Endothelial cell (in vitro differentiated cells): ENCODE measurements at places on chromosomes 2 and 18. TPM values are rescaled to one million over a fixed set of nuclear protein-coding genes. Genes with fewer than 3 reads are reported as not detected.

- H3K4me3 ChIP-seq, result peak overlapping the region; percentile 99
- no peak overlapping the region for H3K27ac ChIP-seq
- H3K4me1 ChIP-seq, result peaks cover 28% of the 10 kb centered on the region
- peaks cover 8% of the 10 kb centered on the region for H3K27me3 ChIP-seq
Observed at GRCh38 chr2:14634182-14634488, 1.6 kb downstream of the LRATD1 start.

DNA sequence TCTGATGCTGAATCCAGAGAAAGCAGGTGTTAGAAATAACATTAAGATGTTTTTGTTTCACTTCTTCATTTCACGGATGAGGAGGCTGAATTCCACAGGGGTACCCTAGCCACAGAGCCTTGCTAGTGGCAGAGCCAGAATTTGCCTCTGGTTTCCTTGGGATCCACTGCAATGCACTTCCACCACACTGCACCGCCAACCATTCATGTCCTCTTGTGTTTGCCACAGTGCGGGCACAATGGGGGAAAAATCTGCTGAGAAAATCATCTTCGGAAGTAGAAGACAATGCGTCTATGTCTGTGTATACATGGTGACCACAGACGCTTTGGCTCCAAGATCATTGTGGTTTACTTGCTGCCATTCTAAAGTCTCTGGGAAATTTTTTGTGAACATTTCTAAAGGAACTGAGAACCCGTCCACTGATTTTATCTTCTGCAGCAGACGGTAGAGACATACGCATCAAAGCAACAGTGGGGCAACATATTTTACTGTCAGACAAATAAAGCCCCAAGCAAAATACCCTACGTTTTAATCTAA lies 14.9 kb downstream of the ICOS start:
- H3K4me3 ChIP-seq, result no peak overlapping the region
- DNase-seq, result no peak
- H3K4me1 ChIP-seq, result peaks cover 2% of the 10 kb centered on the region
- H3K27me3 ChIP-seq, result no peaks in the 10 kb centered on the region
- H3K27ac ChIP-seq, result no peak overlapping the region

DNA sequence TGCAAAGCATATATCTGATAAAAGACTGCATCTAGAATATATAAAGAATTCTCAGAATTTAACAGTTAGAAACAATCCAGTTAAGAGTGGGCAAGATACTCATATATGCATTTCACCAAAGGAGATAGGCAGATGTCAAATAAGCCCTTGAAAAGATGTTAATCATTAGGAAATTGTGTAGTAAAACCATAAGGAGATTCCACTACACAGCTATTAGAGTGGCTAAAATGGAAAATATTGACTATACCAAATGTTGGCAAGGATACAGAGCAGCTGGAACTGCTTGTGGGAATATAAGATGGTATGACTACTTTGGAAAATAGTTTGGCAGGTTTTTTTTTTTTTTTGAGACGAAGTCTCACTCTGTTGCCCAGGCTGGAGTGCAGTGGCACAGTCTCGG lies 59.5 kb downstream of the CAB39 start:
- no peak overlapping the region for H3K4me3 ChIP-seq
- H3K4me1 ChIP-seq, result peaks cover 4% of the 10 kb centered on the region
- no peak for DNase-seq

GRCh38 chr2:190301032-190301431 lies 18.6 kb downstream of the HIBCH start:
- peak overlapping the region; percentile 77 for H3K27ac ChIP-seq
- peaks cover 24% of the 10 kb centered on the region for H3K4me1 ChIP-seq
- peaks cover 6% of the 10 kb centered on the region for H3K27me3 ChIP-seq
- no peak for DNase-seq

- H3K27me3 ChIP-seq, result peaks cover 1% of the 10 kb centered on the region
- H3K4me1 ChIP-seq, result peaks cover 8% of the 10 kb centered on the region
- peaks cover 11% of the 10 kb centered on the region for H3K36me3 ChIP-seq
- no peak overlapping the region for H3K4me3 ChIP-seq
- DNase-seq, result no peak
Observed at GRCh38 chr2:222941510-222942032, 80.7 kb downstream of the ACSL3 start.

GRCh38 chr2:186058614-186059013 lies 320.0 kb downstream of the FSIP2 start:
- no peak overlapping the region for H3K4me3 ChIP-seq
- H3K36me3 ChIP-seq, result no peaks in the 10 kb centered on the region
- no peaks in the 10 kb centered on the region for H3K27me3 ChIP-seq
- DNase-seq, result no peak
- H3K27ac ChIP-seq, result no peak overlapping the region

- peak; percentile 59 for DNase-seq
- peaks cover 6% of the 10 kb centered on the region for H3K27me3 ChIP-seq
- peaks cover 13% of the 10 kb centered on the region for H3K36me3 ChIP-seq
- H3K27ac ChIP-seq, result no peak overlapping the region
Observed at GRCh38 chr18:13629841-13630715, 96.3 kb downstream of the FAM210A start.

DNA sequence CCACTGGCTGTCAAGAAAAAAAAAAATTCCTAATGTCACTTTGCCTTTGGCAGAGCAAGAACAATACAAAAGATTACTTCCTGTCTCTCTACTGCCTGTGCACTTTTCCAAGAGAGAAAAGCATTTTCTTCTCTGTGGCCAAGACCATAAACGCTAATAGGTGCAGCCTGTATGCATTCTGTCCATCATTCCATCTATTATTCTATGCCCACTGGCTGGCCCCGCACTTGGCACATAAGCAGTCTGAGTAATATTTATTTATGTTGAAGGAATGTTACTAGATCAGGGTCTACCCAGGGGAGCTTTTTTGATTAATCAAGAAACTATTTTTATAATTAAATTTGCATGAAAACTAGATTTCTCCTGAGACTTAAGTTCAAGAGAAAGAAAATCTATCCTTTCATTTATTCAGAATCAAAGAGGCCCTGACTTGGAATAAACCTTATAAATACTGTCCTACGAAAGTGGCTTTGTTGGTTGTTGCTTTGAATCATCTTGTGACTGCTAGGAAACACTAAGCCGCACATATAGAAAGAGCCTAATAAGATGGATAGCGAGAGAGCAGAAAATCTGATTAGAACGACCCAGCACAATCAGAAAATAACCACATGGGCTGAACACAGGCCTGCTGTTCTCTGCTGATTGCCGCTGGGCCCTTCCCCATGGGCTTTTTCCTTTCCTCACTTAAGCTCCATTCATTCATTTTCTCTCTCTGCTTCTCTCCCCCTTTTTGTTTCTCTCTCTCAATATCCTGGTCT lies 59.4 kb downstream of the MMADHC start:
- no peaks in the 10 kb centered on the region for H3K36me3 ChIP-seq
- DNase-seq, result no peak
- no peak overlapping the region for H3K4me3 ChIP-seq
- peaks cover 2% of the 10 kb centered on the region for H3K27me3 ChIP-seq
- H3K27ac ChIP-seq, result no peak overlapping the region
- H3K4me1 ChIP-seq, result peaks cover 15% of the 10 kb centered on the region

DNA sequence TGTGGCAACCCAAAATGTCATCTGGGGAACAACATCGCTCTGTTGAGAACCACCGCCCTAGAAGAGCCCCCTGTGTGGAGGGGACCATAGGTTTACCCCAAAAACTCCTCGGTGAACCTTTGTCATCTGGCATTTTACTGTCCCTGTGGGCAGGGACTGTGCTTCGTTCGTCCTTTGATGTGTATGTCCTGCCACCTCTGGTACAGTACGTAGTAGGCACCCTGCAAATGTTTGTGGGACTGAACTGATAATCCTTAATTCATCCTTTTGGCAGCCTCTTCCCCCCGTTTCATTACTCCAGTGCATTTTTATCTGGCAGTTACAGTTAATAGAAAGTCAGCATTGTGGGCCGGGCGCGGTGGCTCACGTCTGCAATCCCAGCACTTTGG lies 728 bp downstream of the NAPG start:
- peaks cover 5% of the 10 kb centered on the region for H3K36me3 ChIP-seq
- peak overlapping the region; percentile 96 for H3K4me3 ChIP-seq
- peaks cover 31% of the 10 kb centered on the region for H3K4me1 ChIP-seq
- peak overlapping the region; percentile 94 for H3K27ac ChIP-seq
- peaks cover 2% of the 10 kb centered on the region for H3K27me3 ChIP-seq
- no peak for DNase-seq

CEP192 gene
- 23.2 TPM for total RNA-seq

DPY30 gene
- 70.1 TPM for total RNA-seq

DNAJC10 gene
- 158 TPM for total RNA-seq

BOLL gene
- not detected for total RNA-seq
